Sigmoid colon (tissue), 7 donors: ENCODE measurements at places on chromosomes 7 and 10.

DNA sequence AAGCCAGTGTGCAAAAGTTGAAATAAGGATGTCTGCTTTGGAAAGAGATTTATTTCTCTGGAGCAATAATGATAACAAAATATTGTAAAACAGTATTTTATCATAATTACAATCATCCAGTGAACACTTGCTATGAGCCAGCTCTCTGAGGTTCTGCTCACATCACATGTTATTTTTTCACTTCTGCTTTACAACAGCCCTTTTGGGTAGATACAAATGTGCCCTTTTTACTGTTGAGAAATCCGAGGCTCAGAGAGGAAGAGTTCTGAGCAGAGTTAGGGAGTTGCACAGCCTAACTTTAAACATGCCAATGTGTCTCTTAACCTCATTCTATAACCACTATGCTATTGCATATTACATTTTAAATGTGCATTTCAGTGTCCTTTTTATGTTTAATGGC lies 232.6 kb upstream of the CDC14C start:
- DNase-seq = no peak

DNA sequence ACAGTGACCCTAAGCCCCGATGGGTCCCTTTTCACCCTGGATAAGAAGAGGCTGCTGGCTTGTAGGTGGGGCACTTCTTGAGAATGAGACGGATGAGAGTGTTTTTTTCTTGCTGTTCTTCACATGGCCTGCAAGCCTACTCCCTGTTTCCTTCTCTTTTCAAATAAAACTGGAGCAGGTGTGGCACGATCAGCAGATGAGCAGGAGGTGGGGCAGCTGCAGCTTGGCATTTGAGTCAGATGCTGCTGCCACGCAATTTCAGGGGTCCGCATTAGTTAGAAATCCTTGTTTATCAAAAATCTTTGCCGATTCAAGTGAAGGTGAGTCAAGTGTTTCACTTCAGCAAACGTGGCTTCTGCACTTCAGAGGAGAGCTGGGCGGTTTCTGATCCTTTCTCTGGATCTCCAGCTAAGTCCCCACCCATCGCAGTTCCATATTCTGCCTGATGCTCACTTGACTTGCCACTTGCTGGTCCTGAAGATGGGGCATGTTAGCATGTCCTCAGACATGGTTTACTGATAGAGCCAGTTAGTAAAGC lies 20.8 kb downstream of the WDFY4 start:
- no peak for DNase-seq

- peak; percentile 72 for DNase-seq
These were observed 33.3 kb upstream of the KDM7A start for GRCh38 chr7:140209866-140210609.

DNA sequence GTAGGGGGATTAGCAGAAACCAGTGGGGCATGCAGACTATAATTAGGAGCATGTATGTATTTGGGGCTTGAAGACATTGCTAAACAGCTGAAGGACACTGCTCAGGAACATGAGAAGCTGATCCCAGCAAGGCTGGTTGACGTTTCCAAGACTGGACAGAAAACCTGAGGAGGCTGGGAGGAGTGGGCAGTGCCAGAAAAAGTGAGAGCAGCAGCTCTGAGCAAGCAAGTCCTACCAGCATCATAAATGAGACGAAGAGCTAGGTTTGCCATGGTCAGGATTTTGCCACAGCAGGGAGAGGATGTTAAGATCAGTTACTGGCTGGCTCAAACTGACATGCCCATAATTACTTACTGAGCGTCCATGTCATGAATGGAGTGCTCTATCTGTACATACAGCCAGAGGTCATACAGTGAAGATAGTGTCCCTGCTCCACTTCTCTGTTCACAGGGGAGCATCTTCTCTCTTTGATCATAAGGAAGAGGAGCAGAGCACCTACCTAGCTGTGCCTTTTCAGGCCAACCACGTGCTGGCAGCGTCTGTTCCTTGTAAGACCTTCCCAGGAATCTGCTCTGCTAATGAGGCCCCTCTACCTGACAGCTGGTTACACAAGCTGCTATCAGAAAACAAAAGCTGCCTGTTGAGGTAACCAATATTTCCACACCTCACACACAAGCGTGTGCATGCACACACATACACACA lies 44.7 kb downstream of the PDE1C start:
- no peak for DNase-seq

- peak; percentile 74 for DNase-seq
These were observed 176.2 kb upstream of the ITGB1 start for GRCh38 chr10:33134011-33134751.

- DNase-seq = no peak
These were observed 27.0 kb downstream of the C10orf120 start for GRCh38 chr10:122672655-122673054.

DNA sequence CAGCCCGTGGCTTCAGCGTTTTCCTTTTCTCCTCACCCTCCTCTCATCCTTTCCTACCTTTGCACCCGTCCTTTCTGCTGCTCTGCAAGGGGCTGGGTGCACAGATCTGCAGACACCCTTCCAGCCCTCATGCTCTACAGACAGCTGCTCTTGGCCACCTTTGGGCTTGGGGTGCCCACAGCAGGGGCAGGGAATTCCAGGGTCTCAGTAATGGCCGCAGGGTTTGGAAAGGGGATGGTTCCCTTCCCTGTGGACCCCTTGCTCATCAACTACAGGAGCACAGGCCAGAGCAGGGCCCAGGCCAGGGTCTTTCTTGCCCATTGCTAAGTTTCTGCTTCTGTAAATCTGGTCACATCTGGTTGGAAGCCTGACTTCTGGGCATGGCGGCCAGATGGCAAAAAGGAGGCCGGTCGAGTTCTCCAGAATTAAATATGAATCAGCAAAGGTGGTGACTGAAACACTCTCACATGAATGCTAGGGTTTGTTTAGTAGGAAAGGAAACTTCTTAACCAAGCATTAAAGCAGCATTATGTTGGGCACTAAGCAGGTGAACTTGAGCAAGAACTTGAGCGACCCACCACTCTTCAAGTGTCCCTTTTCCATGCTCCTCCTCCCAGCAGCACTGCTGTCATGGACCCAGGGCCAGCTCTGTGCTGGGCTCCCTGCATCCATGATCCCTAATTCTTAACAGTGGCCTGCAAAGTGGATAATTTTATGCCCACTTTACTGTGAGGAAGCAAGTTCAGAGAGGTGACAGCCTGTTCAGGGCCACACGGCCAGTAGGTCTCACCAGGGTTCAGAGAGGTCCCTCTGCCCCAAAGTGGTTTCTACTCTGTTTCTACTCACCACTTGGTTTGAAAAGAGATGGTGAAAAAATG lies 1.5 kb downstream of the ECHDC3 start:
- DNase-seq = no peak

DNA sequence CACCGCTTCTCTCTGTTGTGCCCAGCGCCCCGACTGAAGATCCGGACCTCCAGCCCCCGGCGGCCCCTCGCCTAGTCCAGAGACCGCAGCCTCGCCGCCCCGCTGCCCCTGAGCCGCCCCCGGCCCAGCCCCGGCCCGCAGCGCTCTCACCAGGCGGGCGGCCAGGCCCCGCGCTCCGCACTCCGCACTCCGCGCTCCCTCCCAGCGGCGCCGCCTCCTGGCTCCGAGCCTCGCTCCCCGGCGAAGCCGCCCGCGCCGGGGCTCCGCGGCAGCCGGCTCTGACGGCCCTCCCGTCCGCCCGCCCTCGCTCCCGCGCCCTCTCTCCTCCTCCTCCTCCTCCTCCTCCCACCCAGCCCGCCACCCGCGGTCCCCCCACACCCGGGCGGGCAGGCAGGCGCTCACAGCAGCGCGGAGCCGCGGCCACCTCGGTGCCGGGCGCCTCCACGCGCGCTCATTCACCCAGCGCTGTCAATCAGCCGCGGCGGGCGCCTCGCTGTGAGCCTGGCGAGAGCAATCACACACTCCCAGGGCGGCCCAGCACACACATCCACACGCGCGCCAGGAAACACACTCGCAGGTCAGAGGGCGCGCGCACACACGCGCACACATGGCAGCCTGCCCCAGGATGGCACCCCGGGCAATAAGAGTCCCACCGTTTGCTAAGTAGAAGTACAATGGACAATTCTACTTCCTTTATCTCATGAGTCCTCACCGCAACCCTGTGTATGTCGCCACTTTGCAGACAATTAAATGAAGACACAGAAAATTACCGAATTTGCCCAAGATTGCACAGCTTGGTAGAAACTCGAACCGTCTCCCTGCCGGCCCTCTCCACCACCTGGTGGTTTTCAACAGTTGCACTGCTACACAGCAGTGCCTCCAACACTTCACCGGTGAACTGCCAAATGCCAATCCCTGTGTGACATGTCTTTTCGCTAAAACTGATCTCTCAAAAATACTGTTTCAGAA lies at the start of gene PRRT4:
Gene PRRT4, minus strand, starts transcription at position 280 of the 969 bp plus-strand sequence.
- peak; percentile 70 for DNase-seq

DNA sequence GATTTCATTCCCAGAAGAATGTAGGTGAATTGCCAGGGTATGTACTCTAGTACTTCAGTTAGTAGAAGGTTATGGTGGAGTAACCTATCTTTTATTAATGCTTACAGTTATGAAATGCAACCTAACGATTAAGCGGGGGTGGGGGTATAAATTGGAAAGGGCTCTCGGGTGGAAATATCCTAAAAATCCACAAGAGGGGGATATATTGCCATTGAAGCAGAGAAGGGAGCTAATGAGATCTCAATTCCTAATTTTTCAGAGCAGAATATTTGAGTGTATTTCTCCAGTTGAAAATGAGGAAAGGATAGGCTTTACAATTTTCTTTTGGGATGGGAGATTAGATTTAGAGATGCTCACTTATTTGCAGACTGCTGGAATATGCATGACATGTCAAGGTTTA lies 90.8 kb downstream of the DNAJB9 start:
- DNase-seq = no peak

- no peak for DNase-seq
These were observed 9.5 kb downstream of the DDC start for GRCh38 chr7:50555594-50556140.

DNA sequence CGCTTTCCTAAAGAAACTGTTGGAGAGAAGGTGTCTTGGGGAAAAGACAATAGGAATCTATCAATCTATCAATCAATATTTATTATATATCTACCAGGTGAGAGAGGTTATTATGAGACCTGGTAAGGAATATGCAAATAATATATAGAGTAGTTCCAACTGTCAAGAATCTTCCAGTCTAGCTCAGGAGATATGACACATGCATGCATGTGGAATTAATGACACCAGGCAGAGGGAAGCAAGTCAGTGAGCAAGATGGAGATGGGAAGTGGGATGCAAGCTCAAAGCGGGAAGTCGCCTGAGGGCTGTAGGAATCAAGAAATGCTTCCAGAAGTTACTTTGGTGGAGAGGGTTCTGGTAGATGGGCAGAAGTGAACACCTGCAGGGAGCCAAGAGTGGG lies 187.4 kb upstream of the NRP1 start:
- no peak for DNase-seq

GRCh38 chr7:66837007-66837406 lies 84.0 kb upstream of the TMEM248 start:
- DNase-seq = peak; percentile 17

GRCh38 chr7:77329466-77330168 lies 86.5 kb downstream of the GSAP start:
- DNase-seq = no peak

GRCh38 chr7:106639476-106640334 lies 21.3 kb downstream of the CCDC71L start:
- no peak for DNase-seq

- no peak for DNase-seq
These were observed 305.9 kb upstream of the MGMT start for GRCh38 chr10:129161150-129161549.

DNA sequence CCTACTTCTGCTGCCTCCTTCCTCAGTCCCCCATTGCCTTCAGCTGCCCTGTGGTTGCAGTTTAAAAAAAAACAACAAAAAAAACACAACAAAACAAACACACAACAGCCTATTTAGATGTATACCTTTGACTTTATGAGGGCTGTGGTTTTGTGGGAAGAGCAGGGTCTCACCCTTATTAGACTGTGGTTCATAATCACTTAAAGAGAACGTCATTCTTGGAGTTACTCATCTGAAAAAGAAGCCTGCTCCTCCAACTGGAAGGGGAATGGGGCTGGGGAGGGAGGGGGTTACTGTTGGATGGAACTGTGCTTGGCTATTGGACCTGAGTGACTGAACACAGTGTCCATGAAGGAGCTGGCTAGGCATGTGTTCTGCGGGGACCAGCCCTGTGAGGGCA lies 48.1 kb downstream of the SDK1 start:
- no peak for DNase-seq

DNA sequence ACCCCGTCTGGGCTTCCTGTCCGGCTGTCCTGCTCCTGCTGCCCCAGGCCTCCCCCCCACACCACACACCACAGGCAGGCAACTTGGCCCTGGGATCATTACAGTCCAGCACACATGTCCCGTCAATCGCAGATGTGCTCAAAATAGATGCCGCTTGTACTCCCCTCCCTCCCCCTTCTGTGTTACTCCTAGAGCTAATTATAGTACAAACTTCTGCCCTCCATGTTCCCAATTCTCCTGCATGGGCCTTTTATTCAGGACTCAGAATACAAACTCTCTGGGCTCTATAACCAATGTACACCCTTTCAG lies at the start of gene SYNPO2L:
Gene SYNPO2L, minus strand, starts transcription at position 40 of the 309 bp plus-strand sequence. CDS start 107 bp downstream, outside the sequence.
- no peak for DNase-seq

- no peak for DNase-seq
These were observed 32.1 kb downstream of the ASB4 start for GRCh38 chr7:95517870-95518269.

- DNase-seq = no peak
These were observed 265.2 kb upstream of the LYZL1 start for GRCh38 chr10:29023678-29024077.

DNA sequence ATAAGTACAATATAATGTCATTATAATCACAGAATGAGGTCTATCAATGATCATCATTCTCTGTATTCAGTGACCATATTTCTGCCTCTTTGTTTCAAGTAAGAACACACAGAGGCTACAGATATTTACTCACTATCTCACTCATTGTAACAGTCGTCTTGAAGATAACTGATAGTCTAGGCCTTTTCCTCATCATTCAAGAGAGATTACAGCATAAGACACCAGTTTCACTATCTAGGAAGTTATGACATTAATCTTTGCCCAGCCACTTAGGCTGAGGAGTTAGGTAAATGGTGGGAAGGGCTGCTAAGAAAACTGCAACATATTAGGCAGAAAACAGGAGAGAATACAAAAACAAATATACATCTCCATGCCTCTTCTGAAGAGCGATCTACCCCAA lies 125.3 kb downstream of the CHCHD3 start:
- no peak for DNase-seq

DNA sequence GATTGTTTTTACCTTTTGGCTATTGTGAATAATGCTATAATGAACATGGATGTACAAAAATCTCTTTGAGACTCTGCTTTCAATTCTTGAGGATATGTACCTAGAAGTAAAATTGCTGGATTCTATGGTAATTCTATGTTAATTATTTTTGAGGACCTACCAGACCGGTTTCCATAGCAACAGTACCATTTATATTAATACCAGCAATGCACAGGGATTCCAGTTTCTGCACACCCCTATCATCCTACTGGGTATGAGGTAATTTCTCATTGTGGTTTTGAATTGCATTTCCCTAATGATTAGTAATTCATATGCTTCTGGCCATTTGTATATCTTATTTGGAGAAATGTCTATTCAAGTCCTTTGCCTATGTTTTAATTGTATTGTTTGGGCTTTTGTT lies 9.9 kb upstream of the PPP1R9A start:
- no peak for DNase-seq

- no peak for DNase-seq
These were observed 28.6 kb downstream of the REEP3 start for GRCh38 chr10:63549810-63550209.

GRCh38 chr10:119217991-119218490 lies 10.7 kb downstream of the GRK5 start:
- peak; percentile 65 for DNase-seq

GRCh38 chr10:74628136-74628535 lies 198.3 kb upstream of the KAT6B start:
- DNase-seq = no peak
